Lower leg skin (tissue), 4 donors: ENCODE measurements at places on chromosomes 7 and 10. TPM values are rescaled to one million over a fixed set of nuclear protein-coding genes. Genes with fewer than 3 reads are reported as not detected.

DNA sequence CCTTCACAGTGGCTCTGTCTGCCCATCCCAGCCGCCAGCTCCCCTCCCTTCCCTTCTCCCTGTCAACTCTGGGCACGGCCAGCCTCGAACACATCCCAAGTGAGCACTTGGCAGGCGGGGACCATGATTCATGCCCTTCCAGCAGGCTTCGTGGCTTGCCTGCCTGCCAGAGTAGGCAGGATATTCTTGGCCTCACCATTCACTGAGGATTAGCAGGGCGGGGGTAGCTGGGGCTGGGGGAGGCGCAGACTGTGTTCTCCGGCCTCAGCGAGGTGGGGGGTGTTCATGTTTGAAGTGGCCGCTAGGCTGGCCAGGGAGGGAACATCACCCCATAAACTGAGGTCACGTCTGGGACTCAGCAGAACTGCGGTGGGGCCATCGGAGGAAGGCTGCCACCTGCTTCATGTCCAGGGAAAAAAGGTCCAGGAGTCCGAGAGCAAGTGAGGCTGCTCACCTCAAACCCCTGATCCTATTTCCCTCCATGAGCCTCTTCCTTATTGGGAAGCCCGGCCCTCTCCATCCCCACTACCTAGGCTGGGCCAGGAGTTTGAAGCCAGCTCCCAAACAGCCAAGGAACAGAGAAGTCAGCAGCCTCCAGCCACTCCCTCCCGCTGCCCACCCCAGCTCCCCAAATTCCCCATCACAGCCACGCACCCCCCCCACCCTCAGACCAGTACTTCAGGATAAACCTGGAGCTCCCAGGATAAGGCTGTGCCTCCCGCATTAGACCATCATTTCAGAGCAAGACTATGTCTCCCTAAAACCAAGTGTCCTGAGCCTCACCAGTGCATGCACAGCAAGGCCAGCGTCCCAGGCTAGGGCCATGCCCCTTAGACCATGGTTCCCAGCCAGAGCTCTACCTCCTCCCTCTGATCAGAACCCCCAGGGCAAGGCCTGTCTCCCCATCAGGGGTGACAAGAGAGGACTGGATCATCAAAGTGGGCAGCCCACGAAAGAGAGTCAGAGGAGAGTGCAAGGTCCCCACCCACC, 42.8 kb upstream of the RABGEF1 start:
- DNase-seq, result no peak

GRCh38 chr7:102883098-102883860, 29.5 kb upstream of the LRRC17 start:
- DNase-seq, result no peak

NPM3 gene
- 37.7 TPM for total RNA-seq

- no peak for DNase-seq
Measured at GRCh38 chr7:77444123-77444522, 28.0 kb upstream of the GSAP start.

DNA sequence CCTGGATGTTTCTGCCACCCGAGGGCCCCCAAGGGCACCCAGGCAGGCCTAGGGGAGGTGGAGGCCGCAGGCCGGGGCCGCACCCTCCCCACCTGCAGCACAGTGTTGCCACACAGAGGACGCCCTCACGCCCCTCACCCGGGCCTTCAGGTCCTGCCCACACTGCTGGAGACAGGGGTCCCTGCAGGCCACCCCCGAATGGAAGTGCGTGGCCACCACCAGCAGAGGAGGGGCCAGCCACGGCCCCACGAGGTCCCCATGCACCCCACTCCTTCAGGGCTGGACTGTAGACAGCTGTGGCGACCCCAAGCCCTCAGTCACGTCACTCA, 35.4 kb downstream of the ADAP1 start:
- DNase-seq, result peak; percentile 72

DNA sequence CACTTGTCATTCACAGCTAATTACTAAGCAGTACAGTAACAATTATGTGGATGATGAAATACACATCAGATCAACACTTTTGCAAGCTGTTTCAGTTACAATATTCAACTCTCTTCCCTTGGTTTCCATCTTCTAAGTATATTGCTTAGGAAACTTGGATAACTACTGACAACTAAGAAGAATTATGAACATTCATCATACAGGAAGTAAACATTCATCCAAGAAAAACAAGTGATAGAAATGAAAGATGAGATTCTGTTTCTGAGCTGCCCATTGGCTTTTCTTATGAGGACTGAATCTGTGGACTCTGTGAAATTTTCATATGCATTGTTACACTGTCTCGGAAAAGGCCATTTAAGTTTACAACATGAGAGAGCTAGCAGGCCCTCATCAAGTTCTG, 240.2 kb downstream of the PRKG1 start:
- DNase-seq, result no peak

CDK14 gene
- 12.7 TPM for total RNA-seq

DNA sequence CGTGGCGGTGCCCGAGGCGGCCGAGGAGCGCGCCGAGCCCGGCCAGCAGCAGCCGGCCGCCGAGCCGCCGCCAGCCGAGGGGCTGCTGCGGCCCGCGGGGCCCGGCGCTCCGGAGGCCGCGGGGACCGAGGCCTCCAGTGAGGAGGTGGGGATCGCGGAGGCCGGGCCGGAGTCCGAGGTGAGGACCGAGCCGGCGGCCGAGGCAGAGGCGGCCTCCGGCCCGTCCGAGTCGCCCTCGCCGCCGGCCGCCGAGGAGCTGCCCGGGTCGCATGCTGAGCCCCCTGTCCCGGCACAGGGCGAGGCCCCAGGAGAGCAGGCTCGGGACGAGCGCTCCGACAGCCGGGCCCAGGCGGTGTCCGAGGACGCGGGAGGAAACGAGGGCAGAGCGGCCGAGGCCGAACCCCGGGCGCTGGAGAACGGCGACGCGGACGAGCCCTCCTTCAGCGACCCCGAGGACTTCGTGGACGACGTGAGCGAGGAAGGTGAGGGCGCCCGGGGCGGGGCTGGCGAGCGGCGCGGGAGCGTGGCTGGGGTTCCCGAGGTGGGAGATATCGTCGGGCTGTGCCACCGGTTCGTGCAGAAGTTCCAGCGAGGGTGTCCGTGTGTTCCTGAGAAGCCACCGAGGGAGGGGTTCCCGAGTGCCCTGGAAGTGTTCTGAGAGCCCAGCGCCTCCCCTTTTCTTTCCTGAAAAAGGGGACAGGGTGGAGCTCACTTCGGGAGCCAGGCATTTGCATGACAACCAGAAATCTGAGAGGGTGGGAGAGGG, 495 bp downstream of the EIF3B start:
- DNase-seq, result no peak

DNA sequence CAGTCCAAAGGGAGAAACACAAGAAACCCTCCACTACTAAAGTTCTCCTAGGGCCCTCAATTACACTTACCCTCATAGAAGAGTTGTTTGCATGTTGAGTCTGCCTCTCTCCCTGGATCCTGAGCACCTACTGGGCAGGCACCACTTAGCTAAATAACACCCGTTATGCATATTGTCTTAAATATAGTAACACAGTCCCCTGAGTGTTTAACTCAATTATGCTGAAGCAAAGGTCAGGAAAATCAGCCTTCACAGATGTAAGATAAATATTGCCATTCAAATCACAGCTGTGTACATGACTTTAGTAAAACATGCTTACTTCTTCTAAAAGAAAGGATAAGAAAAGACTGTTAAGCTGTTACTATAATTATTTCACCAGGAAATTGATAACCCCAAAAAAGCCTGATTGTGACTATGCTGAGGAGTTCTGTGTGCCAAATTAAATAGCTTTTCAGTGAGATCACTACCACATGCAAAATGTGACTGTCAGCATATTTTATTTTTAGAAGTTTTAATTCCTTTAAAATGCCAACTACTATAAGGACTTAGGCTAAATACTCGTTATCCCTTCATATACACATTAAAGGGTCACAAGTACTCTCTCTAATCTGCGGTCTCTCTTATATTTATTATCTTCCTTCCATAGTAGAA, 733.9 kb upstream of the PHF14 start:
- DNase-seq, result no peak

IGFBP3 gene
- 126 TPM for total RNA-seq

GRCh38 chr10:33257439-33258080, 76.9 kb downstream of the NRP1 start:
- DNase-seq, result no peak

- no peak for DNase-seq
Measured at GRCh38 chr7:135486261-135486920, 23.5 kb downstream of the CNOT4 start.
